Activated T-helper 17 cell treated with anti-CD3 and anti-CD28 coated beads, Interleukin-2, amount 50 U/mL, for 72 hours (primary cell): ENCODE measurements at places on chromosomes 4 and X.

GRCh38 chrX:17007134-17007768 lies 60.8 kb downstream of the REPS2 start:
- no peak for ATAC-seq

- no peak for ATAC-seq
Observed at GRCh38 chrX:25204182-25204581, 188.4 kb upstream of the ARX start.

- no peak for ATAC-seq
Observed at GRCh38 chrX:281166-281999, at the start of gene PLCXD1. TSS of gene PLCXD1 (plus strand) at chrX:281381. CDS start at chrX:284188, 2,807 bp downstream.

DNA sequence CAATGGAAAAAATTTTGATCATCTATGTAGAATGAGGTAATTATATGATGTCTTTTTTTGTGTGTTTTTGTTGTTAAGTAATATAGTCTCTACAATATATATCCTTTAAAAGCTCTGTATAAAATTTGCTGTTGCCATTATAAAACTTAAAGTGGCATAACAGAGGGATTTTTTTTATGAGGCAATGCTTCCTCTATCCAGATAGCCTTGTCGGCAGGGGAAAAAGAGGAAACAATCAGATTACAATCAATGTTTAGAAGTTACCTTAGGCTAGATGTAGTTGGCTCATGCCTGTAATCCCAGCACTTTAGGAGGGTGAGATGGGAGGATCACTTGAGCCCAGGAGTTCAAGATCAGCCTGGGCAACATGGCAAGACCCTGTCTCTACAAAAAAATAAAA lies 86.8 kb downstream of the DIAPH2 start:
- no peak for ATAC-seq

DNA sequence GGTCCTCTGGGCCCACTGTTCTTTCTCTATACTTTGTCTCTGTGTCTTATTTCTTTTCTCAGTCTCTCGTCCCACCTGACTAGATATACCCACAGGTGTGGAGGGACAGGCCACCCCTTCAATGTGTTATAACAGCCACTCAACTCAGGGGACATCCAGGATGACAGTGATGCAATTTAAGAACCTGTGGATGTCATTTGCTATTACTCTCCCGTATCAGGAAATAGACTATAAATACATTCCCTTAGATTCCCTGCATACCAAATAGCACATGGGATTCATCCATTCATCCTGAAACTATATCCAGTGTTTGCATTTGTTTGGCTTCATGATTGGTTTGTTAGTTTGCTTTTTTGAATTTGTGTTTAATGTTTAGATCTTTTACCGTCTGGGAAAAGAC lies 16.6 kb upstream of the QRFPR start:
- ATAC-seq = no peak

DNA sequence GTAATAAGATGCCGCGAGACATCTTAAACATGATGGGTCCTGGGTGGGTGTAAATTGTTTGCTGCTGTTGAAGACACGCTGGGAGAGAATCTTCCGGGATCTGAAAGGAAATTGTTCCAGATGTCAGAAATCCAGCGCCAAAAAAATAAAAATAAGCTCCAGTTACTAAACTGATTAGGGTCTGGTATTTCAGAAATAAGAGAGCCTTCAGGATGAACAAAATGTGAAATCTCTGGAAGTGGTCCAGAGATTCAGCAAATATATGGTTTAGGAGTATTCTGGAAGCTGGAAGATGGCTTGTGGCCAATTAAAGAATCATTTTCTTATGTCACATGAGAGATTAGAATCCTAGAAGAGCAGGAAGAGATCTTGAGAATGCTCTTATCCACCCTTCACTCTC lies 75.8 kb upstream of the NHS start:
- ATAC-seq = no peak

- no peak for ATAC-seq
Observed at GRCh38 chr4:929096-929765, 2.9 kb downstream of the GAK start.
